ENCODE measurements at places on chromosomes 7 and 10.

- DNase-seq, result no peak
Measured at GRCh38 chr10:118775478-118775877, 20.7 kb upstream of the CACUL1 start.

DNA sequence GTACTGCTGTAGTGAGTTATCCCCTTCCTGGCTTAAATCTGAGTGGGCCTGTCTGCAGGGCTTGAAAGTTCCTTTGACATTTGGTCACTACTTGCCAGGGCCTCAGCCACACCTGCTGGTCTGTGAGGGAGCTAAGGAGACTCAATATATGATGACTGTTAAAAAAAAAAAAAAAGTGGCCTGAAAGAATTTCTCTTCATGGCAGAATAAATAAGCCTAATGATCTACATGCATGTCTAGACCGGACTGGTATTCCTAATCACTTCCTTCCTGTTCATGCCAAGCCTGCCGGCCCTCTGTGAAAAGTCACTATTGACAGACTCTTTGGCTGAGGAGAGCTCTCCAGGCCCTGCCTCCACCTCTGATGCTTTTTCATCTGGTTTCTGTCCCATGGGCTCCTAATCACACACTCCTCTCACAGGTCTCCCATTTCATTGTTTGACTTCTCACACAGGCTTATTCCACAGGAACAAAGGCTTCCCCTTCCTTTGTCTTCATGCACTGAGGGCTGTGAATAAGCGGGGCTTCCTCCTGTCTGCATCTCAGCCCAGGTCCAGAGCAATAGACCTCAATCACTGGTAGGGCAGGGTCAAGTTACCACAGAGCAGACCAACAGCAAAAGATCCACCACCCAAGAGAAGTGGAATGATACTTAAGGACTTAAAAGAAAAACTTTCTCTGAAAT lies 99.1 kb upstream of the SEC61G start:
- no peak for DNase-seq

- peak; percentile 95 for DNase-seq
Measured at GRCh38 chr10:75959209-75959608, 527.8 kb downstream of the LRMDA start.

DNA sequence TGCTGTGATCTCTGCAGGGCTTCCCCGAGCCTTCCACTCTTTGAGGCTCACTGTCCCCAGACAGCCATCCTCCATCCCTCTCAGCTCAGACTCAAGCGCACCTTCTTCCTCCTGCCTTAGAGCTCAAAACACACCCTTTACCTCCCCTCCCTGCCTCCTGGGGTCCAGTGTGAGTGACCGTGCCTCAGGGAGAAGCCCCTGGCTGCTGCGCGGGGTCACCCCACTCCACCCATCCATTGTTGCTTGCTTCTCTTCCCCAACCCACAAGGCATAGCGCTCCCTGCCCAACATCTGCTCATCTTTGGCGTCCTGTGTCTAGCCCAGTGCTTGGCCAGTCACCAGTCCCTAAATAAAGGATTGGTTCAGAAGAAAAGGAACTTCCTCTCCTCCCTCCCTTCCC lies 170.3 kb downstream of the TCERG1L start:
- DNase-seq, result no peak

DNA sequence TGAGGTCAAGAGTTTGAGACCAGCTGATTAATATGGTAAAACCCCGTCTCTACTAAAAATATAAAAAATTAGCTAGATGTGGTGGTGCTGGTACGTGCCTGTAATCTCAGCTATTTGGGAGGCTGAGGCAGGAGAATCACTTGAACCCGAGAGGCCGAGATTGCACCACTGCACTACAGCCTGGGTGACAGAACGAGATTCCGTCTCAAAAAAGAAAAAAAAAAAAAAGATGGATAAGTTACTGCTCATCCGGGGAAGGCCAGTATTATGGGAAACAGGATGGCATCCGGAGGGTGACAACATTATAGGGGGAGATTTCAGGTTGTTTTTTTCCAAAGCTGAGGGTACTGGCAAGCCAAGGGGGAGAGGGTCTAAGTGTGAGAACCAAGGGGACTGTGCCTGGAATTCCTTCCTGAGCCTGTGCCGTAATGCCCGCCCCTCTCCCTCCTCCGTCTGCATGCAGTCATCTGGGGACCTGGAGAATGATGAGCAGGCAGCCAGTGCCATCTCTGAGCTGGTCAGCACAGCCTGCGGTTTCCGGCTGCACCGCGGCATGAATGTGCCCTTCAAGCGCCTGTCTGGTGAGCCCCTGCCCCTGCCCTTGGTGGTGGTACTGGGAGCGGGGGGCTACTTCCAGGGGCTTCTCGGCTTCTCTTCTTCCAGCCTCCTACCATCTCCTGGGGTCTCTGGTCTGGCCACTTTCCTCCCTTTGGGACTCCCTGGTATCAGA lies 4.4 kb downstream of the LAMTOR4 start:
- no peak for DNase-seq

GRCh38 chr10:48671914-48672595 lies 12.6 kb upstream of the WDFY4 start:
- no peak for DNase-seq

GRCh38 chr7:44769376-44769775 lies 20.7 kb downstream of the ZMIZ2 start:
- DNase-seq, result no peak

DNA sequence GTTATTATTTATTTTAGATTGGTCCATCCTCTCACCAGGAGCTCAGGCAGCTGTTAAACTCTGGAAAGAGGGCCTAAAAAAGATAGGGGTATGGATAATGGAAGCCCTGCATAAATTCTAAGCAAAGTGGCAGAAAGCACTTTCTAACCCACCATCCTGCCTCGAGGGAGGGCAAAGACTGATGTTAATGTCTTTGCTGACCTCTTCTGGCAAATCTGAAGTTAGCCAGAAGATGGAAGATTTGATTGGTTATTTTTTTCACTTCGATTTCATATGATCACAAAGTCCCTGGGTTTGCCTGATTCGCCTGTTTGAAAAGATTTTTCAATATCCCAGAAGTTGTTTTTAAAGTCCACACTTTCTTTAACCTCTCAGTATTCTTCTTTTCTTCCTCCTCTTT lies 24.8 kb downstream of the OR9A2 start:
- DNase-seq, result no peak

DNA sequence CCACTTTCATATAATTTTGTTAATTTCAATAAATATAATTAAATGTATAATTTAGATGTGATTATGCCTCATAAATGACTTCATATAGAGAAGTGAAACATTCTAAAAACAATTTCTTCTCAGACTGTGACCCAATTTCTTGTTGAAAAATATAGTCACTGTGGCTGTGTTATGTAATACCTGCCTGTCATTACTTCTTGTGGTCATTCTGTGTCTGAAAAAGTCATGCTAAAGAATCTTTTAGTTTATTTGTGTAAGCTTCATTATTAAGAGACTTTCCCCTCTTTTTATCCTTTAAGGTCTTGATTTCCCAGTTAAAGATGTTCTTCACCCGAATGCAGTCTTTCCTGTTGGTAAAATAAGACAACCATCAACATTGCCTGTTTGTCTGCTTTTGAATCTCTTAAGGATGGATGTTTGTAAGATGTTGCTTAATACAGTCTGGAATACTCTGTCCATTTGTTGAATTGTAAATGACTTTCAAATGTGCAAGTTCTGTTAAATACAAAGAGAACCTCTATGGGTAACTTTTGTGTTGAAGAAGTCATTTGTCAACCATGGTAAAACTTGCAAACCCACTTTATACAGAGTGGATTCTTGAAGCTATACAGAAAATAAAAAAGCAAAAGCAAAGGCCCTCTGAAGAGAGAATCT lies 16.0 kb downstream of the KAT6B start:
- DNase-seq, result peak; percentile 46

DNA sequence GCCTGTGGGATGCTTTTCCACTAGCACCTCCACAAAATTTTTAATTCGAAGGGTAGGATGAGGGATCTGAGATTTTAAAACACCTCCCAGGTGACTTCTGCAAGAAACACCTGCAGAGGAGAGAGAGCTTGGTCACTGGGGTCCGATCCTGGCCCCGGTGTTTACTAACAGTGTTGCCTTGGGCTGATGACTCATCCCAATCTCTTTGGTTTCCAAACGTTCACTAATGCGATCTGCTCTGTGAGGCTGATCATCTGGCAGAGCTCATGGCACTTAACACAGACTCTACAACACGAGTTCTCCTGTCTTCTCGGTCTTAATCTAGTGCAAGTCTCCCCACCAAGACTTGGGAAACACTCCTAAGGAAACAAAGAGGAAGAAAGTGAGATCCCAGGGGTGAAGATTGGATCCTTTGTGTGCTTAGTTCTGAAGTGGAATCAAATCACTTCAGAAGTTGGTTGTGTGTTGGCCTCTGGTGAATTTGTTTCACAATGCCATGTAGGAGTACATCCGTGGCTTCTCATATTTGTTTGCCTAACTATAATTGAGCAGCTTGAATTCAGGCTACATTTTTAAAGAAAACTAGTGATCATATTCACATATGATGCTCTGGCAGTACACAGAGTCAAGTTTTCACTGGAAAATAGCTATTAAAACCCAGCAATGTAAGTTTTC lies 407.9 kb downstream of the NRG3 start:
- DNase-seq, result no peak

GRCh38 chr7:138455609-138456008 lies 4.5 kb upstream of the TRIM24 start:
- DNase-seq, result no peak

DNA sequence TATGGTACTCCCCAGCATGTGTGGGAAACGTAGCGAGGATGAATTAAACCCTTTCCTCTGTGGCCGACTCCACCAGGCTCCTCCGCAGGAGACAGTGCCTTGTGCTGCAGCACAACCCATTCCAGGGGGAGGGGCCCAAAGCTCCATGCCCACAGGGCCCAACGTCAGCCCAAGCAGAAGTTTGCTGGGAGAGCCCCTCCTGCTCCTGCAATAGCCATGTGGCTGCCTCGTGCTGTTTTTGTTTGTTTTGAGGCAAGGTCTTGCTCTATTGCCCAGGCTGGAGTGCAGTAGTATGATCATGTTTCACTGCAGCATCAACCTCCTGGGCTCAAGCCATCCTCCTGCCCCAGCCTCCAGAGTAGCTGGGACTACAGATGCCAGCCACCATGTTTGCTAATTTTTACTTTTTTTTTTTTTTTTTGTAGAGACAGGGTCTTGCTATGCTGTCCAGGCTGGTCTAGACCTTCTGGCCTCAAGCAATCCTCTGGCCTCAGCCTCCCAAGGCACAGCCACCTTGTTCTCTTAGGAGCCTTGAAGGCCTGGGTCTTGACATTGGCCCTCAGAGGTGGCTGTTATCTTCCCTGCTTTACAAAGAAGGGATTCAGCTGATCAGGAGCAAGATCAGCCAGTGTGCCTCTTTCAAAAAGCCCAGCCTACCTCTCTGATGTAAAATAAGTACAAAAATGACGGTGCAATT lies 102.8 kb downstream of the DYNC2I1 start:
- no peak for DNase-seq

DNA sequence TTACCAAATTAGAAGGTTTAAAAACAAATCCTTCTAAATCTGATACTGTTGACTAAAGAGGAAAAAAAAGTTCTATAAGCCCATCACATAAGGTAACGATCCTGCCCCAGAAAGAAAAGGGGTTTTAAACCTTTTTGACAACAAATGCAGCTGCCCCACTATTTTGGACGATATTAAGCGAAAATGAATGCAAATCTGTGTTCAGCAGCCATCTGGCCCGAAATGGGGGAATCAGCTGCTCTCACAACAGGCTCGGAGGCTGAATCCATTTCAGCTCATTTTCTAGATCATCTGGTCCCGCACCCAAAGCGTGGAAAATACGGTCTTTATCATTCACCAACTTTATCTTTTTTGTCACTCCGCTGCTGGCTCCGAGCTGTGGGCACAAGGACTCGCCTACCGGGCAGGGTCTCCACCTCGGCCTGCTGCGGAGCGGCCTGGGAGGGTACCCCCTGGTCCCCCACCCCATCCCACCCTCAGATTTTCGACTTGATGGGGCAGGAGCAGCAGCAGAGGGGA lies 2.4 kb upstream of the EBF3 start:
- no peak for DNase-seq

- DNase-seq, result peak; percentile 54
Measured at GRCh38 chr7:75623390-75624133, 115.2 kb downstream of the HIP1 start.

DNA sequence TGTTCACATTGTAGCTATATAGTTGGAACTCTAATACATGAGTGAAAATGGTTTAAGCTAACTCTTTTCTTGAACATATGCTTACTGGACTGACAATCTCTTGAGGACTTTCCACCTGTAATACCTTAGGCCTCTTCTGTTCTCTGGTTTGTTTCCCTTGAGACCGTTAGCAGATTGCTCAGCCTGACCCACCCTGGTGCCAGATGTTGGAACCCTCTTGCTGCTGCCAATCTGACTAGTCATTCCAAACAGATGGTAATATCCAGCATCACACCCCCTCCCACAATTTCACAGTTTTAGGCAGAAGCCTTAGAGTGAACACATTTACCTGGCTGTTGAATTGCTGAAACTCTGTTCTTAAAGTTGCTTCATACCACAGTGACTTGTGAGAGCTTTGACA lies 18.7 kb downstream of the CALD1 start:
- DNase-seq, result no peak

DNA sequence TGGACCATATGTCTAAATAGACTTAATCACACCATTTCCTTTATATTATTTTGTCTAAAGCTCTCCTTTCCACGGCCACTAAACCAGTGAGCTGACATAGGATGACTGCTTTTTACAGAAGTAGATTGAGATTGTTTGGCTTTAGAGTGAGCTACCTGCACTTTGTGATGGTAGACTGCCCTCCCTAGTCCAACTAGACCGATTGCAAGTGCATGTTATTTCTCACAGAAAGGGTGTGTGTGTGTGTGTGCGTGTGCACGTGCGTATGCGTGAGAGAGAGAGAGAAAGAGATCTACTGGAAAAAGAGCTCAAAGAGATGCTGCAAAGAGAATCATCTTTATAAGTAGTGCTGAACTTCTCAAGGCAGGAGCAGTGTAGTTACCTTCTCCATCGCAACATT lies 60.7 kb downstream of the VCL start:
- peak; percentile 29 for DNase-seq

DNA sequence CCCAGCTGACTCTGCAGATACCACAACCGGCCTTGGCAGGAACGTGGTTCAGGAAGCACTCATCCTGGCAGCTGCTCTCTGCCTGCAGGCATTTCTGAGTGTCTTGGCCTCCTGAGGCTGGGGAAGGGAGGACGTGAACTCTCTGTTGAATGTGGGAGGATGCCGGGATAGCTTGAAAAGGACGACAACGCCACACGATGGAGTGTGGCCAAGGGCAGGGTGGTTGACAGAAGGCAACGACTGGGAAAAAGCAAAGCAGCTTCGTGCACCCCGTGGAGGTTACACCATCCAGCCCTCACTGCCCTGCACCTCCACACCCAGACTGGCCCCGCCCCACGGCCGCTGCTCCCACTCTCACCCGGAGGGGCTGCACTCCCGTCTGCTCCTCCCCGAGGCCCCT lies 466.1 kb upstream of the FOXK1 start:
- no peak for DNase-seq
